ENCODE measurements at places on chromosomes 16 and 17. TPM values are rescaled to one million over a fixed set of nuclear protein-coding genes. Genes with fewer than 3 reads are reported as not detected.

GRCh38 chr17:64147110-64148016 is 17.4 kb upstream of the ERN1 start:
- peaks cover 21% of the 10 kb centered on the region for H3K36me3 ChIP-seq
- H3K4me3 ChIP-seq = peak overlapping the region; percentile 57
- H3K27ac ChIP-seq = peak overlapping the region; percentile 72
- H3K27me3 ChIP-seq = no peaks in the 10 kb centered on the region
- peak; percentile 35 for DNase-seq
- H3K4me1 ChIP-seq = peaks cover 13% of the 10 kb centered on the region

GRCh38 chr16:27640277-27640600 is 90.3 kb downstream of the KATNIP start:
- H3K36me3 ChIP-seq = no peaks in the 10 kb centered on the region
- no peak for DNase-seq
- H3K4me3 ChIP-seq = no peak overlapping the region
- H3K27me3 ChIP-seq = no peaks in the 10 kb centered on the region

DNA sequence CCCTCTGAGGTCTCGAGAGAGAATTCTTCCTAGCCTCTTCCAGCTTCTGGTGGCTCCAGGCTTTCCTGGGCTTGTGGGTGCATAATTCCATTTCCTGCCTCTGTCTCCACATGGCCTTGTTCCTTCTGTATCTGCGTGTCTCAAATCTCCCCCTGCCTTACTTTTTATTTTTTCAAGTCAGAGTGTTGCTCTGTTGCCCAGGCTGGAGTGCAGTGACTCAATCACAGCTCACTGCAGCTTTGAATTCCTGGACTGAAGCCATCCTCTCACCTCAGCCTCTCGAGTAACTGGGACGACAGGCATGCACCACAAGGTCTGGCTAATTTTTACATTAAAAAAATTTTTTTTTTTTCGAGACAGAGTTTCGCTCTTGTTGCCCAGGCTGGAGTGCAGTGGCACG is 120.6 kb downstream of the SHISA9 start:
- no peak for DNase-seq
- no peak overlapping the region for H3K27ac ChIP-seq
- H3K4me3 ChIP-seq = no peak overlapping the region
- H3K36me3 ChIP-seq = no peaks in the 10 kb centered on the region
- no peaks in the 10 kb centered on the region for H3K4me1 ChIP-seq

- peak overlapping the region; percentile 69 for H3K27ac ChIP-seq
- H3K36me3 ChIP-seq = 0 out of 2 replicates have a peak, but pooled peaks cover 3% of the 10 kb centered on the region
- peak; percentile 82 for DNase-seq
- no peak overlapping the region for H3K4me3 ChIP-seq
Observed at GRCh38 chr17:1110862-1111598, 68.8 kb downstream of the ABR start.

GRCh38 chr17:59028328-59028727 is 78.4 kb downstream of the TRIM37 start:
- no peaks in the 10 kb centered on the region for H3K4me1 ChIP-seq
- DNase-seq = no peak
- H3K36me3 ChIP-seq = peaks cover 55% of the 10 kb centered on the region
- no peak overlapping the region for H3K4me3 ChIP-seq

DNA sequence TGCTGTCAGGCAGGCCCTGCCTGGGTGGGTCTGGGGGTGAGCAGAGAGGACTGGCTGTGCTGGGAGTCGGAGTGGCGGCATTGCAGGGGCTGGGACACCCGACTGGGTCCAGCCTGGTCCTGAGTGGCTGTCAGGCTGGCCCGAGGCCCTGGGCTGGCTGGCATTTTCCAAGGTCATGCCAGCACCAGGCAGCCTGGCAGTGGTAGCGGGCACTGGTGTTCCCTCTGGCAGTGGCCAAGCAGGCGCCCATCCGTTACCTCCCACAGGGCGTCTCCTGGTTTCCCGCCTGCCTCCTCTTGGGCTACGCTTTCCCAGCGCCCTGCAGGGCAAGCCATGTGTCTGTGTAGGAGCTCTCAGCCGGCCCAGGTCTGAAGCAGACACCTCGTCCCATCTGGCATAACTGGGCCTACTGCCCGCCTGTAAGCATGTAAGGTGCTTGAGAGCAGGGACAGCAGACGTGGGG is 5.7 kb upstream of the PKMYT1 start:
- H3K36me3 ChIP-seq = no peaks in the 10 kb centered on the region
- H3K27me3 ChIP-seq = peaks cover 8% of the 10 kb centered on the region
- H3K4me1 ChIP-seq = peaks cover 10% of the 10 kb centered on the region
- no peak for DNase-seq
- no peak overlapping the region for H3K4me3 ChIP-seq

GRCh38 chr16:87464691-87465300 is 28.0 kb downstream of the ZCCHC14 start:
- DNase-seq = peak; percentile 85
- H3K4me1 ChIP-seq = peaks cover 37% of the 10 kb centered on the region
- H3K4me3 ChIP-seq = no peak overlapping the region
- 0 out of 2 replicates have a peak, but pooled peaks cover 3% of the 10 kb centered on the region for H3K36me3 ChIP-seq

DNA sequence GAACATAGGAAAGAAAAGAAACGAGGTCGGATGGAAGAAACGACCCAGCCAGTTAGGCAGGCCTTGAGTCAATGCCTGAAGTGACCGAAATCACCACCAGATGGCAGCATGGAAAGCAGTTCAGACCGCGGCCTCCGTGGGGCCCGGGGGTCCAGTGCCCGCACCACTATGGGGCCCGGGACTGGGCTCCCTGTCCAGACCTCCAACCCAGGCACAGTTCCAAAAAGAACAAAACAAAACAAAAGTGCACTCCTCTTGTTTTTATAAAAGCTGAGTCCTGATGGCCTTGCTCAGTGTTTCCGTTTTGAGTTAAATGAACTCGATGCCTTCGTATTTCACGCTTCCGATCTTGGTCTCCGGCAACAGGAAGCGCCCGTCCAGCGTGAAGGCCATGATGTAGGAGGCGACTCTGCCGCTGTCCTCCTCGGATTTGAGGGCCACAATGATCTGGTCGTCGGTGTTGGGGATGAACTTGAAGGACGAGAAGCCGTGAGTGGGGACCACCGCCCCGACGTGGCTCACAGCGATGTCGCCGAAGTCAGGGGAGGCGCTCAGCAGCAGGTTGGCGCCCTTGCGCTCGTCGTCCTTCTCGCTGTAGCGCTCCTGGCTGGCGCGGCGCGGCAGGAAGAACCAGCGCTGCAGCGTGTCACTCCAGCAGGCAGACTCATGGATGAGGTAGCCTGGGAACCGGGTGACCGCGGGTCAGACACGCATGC is 13.7 kb upstream of the LGALS3BP start:
- no peaks in the 10 kb centered on the region for H3K4me1 ChIP-seq
- peaks cover 84% of the 10 kb centered on the region for H3K36me3 ChIP-seq
- no peak overlapping the region for H3K27ac ChIP-seq

GRCh38 chr17:29131814-29132682 is 48.1 kb downstream of the MYO18A start:
- peaks cover 16% of the 10 kb centered on the region for H3K4me1 ChIP-seq
- H3K4me3 ChIP-seq = no peak overlapping the region
- no peaks in the 10 kb centered on the region for H3K36me3 ChIP-seq

DNA sequence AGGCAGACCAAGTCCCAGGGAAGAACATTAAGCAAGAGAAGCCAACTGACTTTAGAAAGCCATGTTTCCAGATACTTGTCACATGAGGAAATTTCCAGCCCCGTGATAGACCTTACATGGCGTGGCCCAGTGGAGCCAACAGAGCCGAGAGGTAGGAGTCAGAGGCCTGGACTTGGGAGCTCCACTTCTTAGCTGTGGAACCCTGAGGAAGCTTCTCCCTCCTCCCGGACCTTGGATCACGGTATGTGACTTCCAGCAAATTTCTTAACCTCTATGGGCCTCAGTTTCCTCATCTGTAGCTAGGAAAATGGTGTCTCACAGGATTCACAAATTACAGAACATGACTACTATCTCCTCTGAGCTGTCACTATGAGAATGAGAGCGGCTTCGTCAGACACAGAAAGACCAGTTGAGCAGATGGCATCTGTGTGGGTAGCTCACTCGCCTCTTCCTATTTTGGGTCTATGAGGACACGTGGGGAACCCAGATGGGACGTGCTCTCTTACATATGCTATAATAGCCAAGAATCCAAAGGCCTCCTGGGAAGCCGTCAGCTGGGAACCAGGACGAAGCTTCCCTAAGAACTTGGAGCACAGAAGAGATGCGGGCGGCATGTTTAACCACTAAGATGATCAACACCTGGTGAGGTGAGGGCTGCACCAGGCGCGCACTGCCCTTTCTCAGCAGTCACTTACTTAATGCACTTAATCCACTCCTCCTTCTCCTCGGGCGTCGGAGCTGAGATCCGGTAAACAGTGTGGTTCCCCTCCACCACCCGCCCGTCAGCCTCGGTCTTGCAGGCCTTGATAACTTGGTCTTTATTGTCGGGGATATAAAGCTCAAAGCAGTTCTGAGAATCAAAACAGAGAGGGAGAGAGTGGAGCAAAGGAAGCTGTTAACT is 102.3 kb downstream of the CYTH1 start:
- H3K27ac ChIP-seq = peak overlapping the region; percentile 71
- no peak for DNase-seq
- peaks cover 18% of the 10 kb centered on the region for H3K4me1 ChIP-seq
- no peak overlapping the region for H3K4me3 ChIP-seq
- H3K27me3 ChIP-seq = no peaks in the 10 kb centered on the region
- H3K36me3 ChIP-seq = peaks cover 34% of the 10 kb centered on the region

- H3K4me3 ChIP-seq = no peak overlapping the region
- no peaks in the 10 kb centered on the region for H3K27me3 ChIP-seq
- no peak for DNase-seq
- H3K27ac ChIP-seq = no peak overlapping the region
- peaks cover 36% of the 10 kb centered on the region for H3K36me3 ChIP-seq
- H3K4me1 ChIP-seq = peaks cover 20% of the 10 kb centered on the region
Observed at GRCh38 chr17:20262226-20263114, 204.9 kb downstream of the LGALS9B start.

DNA sequence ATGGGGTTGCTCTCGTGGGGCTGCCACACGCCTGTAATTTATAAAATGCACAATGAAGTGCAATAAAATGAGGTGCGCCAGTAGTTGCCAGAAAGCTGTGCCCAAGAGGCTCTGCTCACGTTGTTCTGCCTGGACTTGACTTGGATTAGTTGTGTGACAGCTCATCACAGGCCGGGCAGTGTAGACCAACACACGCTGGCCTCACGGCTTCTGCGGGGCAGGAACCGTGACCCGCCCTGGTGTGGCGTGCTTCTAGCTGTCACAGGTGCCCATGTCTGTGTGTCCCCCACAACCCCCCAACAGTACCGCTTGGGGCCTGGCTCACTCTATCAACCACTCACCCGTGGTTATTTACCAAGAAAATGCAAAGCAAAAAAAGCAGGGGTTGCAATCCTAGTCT is 112.2 kb upstream of the ZNF750 start:
- H3K4me3 ChIP-seq = no peak overlapping the region
- peak; percentile 40 for DNase-seq
- H3K27ac ChIP-seq = no peak overlapping the region
- H3K27me3 ChIP-seq = no peaks in the 10 kb centered on the region
- peaks cover 47% of the 10 kb centered on the region for H3K36me3 ChIP-seq

DNA sequence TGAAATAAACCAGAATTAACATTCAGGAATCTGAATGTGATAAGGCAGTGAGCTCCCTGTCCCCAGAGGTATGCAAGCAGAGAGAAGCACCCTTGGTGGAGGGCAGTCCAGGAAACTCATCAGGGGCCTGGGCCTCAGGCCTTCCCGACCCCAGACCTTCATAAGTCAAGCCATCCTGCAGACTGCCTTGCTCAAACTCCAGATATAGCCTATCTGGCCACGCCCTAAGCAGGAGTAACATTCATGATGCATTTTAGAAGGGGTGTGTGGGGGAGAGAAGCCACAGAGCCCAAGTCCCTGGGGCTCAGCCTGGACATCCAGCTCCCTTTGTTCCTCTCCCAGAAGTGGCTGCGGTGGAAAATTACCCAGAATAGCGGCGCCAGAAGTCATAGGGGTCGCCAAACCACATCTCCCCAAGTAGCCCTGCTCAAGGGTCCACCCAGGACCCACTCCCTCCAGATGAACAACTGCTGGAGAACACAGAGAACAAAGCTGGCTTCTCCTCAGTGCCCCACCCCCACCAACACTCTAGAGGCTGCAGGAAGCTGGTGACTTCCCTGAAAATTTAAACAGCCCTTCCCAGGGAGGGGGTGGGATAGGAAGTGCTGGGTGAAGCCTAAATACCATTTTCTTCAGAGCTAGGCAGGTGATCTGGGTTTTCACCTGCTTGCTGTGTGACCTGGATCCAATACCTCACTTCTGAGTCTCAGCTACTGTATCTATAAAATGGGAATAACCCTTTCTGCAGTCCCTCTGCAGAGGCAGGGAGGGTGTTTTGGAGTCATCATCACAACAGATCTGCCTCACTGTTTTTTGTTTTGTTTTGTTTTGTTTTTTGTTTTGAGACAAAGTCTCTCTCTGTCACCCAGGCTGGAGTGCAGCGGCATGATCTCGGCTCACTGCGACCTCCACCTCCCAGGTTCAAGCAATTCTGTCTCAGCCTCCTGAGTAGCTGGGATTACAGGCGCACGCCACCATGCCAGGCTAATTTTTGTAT is 1.5 kb upstream of the SREBF1 start:
- H3K27ac ChIP-seq = no peak overlapping the region
- no peak overlapping the region for H3K4me3 ChIP-seq
- H3K36me3 ChIP-seq = peaks cover 5% of the 10 kb centered on the region
- no peak for DNase-seq
- peaks cover 56% of the 10 kb centered on the region for H3K4me1 ChIP-seq

DNA sequence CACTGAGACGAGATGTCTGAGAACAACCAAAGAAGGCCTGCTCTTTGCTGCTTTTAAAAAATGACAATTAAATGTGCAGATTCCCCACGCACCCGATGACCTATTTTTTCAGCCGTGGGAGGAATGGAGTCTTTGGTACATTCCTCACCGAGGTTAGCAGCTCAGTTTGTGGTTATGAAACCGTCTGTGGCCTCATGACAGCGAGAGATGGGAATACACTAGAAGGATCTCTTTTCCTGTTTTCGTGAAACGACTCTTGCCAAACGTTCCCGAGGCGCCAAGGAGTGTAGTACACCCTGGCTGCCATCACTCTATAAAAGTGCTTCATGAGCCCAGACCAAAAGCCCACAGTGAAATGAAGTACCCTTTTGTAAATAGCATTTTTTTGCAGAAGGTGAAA is 87.8 kb downstream of the CRISPLD2 start:
- H3K36me3 ChIP-seq = no peaks in the 10 kb centered on the region
- H3K4me1 ChIP-seq = no peaks in the 10 kb centered on the region
- no peaks in the 10 kb centered on the region for H3K27me3 ChIP-seq
- no peak overlapping the region for H3K4me3 ChIP-seq

DNA sequence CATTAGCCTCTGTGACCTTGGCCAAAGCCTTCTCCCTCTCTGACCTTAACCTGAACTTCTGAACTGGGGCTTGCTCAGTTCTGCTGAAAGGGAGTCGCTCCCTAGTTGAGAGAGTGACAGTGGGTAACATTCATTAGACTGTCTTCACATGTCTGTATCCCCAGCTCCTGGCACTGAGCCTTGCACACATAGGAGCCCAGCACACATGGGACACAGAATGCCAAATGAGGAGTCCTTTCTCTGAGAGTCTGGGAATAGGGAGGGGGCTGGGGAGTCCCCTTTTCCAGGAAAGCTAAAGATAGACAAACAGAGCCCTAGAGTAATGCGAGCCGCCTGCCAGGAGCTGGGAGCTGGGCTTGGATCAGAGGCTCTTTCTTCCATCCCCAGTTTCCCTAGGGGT is 2.5 kb downstream of the TAC4 start:
- peaks cover 3% of the 10 kb centered on the region for H3K4me1 ChIP-seq
- DNase-seq = no peak
- no peak overlapping the region for H3K27ac ChIP-seq
- no peaks in the 10 kb centered on the region for H3K36me3 ChIP-seq

- no peak overlapping the region for H3K27ac ChIP-seq
- peaks cover 31% of the 10 kb centered on the region for H3K27me3 ChIP-seq
- no peak overlapping the region for H3K4me3 ChIP-seq
- H3K4me1 ChIP-seq = 0 out of 2 replicates have a peak, but pooled peaks cover 3% of the 10 kb centered on the region
Observed at GRCh38 chr17:6365200-6365943, 69.5 kb downstream of the AIPL1 start.

ADAMTS18 gene
- not detected for total RNA-seq

CHST6 gene
- not detected for total RNA-seq

OR3A3 gene
- total RNA-seq = not detected

LRRC75A gene
- 0.39 TPM for total RNA-seq

KIF22 gene
- total RNA-seq = 137 TPM

TBC1D3 gene
- not detected for total RNA-seq

All from SJSA1 (cell line).